ENCODE measurements at places on chromosomes 4 and X. TPM values are rescaled to one million over a fixed set of nuclear protein-coding genes. Genes with fewer than 3 reads are reported as not detected.

IL1RAPL1 gene
- total RNA-seq = 1.5 TPM

ASB9 gene
- 4.8 TPM for total RNA-seq

NDST4 gene
- not detected for total RNA-seq

PRRG3 gene
- total RNA-seq = 0.11 TPM

LARP1B gene
- total RNA-seq = 12.6 TPM

DNA sequence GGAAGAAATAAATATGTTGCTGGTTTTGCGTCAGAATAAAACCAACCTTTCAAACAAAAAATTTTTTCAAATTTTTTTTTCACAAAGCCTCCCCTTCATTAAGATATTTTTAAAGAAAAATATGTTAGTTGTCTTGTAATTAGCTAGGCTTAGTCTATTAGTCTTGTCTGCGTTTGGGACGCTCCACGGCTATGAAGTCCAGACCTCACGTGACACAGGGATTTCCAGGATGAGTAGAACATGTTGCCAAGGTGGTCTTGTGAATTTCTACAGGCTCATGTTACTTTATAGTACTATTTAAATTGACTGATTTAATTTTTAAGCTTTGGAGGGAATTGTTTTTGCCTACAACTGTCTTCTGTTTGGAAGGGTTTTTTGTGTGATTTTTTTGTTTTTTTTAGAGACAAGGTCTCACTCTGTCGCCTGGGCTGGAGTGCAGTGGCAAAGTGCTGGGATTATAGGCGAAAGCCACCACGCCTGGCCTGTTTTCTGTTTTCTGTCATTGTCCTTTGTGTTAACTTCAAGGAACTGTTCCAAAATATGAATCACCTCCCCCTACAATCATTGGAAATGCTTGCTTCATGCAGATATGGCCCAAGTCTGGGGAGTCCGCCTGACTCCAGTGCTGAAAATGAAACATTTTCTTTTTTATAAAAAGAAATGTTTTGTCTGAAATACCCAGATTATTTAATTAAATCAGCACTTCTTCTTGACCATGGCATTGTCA, 26.2 kb downstream of the TMEM144 start:
- DNase-seq = no peak

GRCh38 chr4:154344686-154345085, 146.9 kb downstream of the DCHS2 start:
- DNase-seq = no peak

DNA sequence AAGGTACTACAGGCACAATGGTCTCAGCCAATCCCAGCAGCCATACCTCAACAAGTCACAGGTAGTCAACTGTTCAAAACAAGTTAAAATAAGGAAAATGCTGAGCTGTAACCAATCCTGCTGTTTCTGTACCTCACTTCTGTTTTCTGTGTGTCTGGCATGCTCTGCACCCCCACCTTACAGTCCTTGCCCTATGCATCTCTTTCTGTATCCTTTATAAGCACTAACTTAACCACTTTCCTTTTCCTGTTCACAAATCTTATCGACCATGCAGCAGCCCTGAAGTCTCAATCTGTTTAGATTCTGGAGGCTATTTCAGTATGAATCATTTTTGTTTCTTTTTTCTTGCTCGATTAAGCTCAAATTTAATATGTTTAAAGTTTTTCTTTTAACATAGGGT, 12.5 kb upstream of the FAM13A start:
- no peak for DNase-seq

DNA sequence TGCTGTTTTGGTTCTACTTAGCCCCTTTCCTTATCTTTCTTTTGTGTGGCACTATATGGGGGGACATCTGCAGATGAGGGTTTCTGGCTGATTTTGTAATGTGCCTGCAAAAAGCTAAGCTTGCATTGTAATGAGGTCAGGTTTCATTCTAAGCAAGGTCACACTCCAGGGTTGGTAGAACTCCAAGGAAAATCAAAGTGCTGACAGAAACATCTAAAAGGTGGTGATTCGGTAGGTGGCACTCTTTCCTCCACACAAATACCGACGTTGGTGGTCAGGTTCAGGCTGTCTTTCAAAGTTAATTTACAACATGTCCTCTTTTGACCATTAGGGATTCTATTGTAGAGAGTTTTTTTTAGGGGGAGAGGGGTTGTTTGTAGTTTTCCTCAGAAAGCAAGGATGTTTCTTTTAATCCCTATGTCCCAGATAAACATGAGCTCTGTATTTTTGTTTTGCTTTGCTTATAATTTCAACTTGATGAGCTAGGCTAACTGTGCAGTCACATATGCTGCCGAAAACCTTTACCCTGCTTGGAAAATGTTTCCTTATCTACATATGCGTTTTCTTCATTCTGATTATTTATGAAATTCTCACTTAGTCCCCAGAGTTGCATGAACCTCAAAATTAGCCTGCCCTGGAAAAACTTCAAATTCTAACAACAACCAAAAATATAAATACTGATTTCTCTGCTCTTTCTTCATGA, 434.2 kb downstream of the PPARGC1A start:
- peak; percentile 14 for DNase-seq

DNA sequence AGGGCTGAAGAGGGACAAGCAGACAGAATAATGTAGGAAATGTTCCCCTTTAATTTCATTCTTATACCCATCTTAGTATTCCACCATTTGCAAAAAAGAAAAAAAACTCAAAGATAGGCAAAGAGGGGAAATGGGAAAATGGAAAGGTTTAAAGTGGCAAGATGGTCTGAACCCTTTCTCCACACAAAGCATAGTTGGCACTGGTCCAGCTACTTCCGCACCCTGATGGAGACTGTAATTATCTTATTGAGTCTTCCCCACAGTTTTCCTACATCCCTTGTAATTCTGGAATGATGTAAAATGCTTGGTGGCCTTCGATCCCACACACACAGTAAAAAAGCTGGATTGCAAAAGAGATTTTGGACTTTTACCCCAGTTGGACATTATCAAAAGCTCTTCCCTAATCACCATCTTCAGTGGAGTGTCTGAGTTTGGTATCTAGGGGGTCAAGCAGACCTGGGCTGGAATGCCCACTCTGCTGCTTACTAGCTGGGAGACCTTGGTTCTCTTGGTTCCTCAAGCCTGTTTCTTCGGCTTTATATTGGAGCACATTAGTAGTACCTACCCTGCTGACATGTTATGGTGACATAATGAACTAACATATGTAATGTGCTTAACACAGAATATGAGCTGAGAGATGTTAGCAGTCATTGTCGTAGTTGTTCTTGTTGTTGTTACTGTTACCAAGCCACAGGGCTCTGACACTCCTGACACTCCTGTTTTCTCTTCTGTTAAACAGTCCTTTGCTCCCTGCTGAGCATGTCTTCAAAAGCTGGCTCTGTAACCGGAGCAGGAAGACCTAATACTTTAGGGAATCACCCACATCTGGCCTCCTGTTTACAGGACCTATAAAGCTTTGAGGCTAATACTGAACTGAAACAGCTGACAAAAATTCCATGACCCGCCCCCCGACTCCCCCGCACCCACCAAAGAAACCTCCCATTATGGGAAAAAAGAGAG, 4.7 kb downstream of the SRPX2 start:
- DNase-seq = peak; percentile 42

DNA sequence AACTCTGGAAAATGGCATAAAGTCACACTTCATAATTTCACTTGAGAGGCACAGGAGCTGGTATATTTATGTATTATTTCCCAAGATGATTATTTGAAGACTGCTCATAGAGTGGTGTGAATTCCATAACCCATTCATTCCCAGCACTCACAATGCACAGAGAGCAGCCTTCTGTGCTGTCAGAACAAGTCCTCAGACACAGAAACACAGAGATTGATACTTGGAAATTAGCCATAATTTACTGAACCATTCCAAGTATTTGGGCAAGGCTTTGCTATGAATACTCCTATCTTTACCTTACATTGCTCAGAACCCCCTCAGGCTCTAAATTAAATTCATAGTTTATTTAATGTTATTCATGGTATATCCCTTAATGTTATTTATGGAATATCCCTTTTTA, 53.6 kb downstream of the PABPC4L start:
- no peak for DNase-seq
